NCI-H748 treated with DMSO at 0.1 percent for 48 hours (cell line): ENCODE measurements at places on chromosomes 3 and 15.

DNA sequence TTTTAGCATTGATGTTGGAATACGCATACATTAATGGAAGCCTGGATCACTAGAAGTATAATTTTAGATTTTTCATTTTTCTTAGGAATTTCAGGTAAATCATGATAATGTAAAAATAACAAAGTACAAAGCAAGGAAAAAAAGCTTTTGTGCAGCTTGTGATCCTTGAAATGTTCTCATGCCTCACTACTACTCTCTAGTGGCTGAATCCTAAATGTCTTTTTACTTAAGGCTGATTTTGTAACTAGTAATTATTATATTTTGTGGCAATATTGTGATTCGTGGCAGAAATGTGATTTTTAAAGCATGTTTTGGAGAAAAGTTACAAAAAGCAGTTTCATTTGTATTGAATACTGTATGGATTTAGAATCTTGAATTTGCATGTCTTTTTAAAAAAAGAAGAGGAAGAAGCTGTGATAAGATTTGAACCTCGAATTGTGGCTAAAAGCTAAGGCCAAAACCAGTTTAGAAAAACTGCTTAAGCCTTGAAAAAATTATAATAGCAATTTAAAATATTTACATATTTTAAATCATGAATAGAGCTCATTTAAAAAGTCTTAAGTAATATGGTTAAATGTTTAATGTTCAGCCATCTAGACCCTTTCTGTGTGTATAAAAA lies 39.0 kb downstream of the U2SURP start:
- DNase-seq, result no peak

DNA sequence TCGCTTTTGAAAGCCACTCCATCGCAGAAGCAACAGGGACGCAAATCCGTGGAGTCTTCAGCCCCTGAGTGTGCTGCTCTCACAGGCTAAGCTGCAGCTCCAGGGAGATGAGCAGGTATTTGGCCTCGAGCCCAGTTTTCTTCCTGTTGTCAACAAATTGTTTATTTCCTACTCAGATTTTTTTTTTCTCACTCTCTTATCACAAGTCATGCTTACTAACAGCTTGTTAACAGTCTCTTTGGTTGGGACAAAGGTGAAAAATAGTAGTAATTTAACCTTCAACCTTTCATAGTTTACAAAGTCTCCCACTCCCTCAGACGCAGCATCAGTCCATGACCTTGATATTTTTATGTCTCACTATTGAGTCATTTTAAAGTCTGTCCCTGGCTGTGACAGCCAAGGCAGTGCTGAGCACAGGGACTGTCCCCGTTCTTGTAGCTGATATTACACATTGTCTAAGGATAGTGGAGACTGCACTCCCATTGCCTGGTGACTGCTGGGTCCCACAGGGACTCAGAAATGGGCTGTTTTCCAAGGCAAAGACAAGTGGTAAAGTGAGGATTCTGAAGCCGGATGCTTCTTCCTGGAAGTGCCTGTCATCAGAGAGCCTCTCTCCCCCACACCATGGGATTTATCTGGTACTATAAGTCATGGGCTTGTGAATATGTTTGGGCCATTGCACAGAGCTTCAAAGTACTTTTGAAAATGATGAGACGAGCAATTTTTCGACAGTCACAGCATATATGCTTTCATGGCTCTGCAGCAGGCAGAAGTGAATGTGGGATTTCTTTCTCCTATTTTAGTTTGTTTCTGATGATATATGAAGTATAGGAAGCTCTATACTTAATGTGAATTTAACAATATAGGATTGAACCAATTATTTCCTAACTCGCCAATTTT lies 59.8 kb upstream of the UNC13C start:
- no peak for DNase-seq

DNA sequence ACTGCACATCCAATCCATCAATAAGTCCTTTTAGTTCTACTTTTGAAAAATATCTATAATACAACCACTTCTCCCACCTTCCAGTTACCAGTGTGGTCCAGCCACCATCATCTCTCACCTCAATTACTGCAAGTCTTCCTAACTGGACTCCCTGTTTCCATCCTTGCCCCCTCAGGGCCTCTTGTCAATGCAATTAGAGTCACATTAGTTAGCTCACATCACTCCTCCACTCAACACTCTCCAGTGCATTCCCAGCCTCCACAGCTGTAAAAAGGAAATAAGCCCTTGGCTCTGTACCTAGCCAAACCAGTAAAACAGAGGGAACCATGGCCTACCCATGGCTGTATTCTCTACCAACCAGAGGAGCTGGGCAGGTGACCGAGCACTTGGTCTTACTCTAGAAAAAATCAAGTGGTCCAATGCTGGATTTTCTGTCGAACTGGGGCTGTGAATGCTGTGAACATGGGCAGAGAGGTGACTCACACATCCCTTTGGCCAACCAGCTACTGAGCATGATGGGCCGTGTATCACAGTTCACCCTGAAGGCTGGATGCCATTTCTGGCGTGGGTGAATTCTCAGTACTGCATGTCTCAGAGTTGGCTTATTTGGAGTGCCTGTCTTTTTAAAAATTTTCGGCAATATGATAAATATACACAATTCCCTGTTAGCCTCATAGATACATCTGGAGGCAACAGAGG lies 62.5 kb upstream of the C15orf61 start:
- no peak for DNase-seq

DNA sequence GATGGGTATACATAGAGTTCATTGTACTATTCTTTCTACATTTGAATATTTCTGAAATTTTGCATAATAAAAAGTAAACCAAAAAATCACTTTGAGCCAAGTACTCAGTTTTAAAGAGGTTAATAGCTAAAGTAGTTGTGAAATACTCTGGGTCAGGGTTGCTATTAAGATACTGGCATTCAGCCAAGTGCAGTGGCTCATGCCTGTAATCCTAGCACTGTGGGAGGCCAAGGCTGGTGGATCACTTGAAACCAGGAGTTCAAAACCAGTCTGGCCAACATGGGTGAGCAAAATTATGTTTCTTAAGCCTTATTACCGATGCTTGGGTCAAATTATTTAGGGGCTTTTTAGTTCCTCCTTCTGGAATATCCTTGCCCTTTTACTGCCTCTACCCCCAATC lies 122.0 kb upstream of the MELTF start:
- DNase-seq, result no peak

GRCh38 chr3:161401389-161401788 lies 30.1 kb upstream of the SPTSSB start:
- no peak for DNase-seq

GRCh38 chr3:153289334-153289808 lies 127.3 kb downstream of the RAP2B start:
- no peak for DNase-seq

DNA sequence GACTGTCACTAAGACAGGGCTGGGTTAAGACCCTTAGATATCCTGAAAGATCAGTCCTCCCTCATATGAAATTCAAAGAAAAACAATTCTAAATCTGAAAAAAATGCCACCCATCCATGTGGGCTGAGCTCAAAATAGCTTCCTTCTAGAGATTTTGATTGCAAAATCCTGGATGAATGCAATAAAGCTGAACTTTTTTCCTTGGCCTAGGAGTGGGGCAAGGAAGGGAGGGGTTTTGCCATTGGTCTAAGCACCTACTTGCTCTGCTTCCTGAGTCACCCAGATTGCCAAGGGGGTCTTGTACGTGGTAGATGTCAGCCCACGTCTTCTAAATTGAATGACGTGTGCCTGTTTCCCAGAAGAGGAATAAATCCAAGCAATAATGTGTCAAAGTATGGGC lies 15.3 kb upstream of the SMAD3 start:
- no peak for DNase-seq

GRCh38 chr3:179151474-179151873 lies 3.3 kb downstream of the PIK3CA start:
- DNase-seq, result no peak

DNA sequence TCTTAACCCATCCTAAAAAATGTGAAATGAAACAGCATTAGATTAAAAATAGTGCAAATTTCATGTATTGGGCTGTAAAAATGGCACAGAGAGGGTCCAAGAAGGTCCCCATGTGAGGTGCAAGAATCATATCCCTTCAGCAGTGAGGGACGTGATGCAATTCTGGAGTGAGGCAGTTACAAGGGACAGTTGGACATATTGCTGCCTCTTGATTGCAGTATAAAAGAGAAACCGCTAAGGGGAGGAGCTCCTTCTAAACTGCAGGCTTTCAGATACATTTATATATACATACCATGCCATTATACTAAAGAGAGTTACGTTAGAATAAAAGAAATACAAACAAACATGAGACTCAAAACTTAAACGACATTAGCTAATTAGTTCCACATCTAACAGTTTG lies 304.2 kb upstream of the CTNNB1 start:
- no peak for DNase-seq

GRCh38 chr3:148227534-148227933 lies 470.2 kb upstream of the AGTR1 start:
- DNase-seq, result no peak

- DNase-seq, result peak; percentile 39
These were observed 917 bp downstream of the LNP1 start for GRCh38 chr3:100402256-100402655.

DNA sequence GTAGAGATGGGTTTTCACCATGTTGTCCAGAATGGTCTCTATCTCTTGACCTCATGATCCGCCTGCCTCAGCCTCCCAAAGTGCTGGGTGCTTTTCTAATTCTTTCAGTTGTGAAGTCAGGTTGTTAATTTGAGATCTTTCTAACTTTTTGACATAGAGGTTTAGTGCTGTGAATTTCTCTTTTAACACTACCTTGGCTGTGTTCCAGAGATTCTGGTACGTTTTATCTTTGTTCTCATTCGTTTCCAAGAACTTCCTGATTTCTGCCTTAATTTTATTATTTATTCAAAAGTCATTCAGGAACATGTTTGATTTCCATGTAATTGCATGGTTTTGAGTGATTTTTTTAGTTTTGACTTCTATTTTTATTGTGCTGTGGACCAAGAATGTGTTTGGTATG lies 63.5 kb upstream of the CCDC54 start:
- no peak for DNase-seq

DNA sequence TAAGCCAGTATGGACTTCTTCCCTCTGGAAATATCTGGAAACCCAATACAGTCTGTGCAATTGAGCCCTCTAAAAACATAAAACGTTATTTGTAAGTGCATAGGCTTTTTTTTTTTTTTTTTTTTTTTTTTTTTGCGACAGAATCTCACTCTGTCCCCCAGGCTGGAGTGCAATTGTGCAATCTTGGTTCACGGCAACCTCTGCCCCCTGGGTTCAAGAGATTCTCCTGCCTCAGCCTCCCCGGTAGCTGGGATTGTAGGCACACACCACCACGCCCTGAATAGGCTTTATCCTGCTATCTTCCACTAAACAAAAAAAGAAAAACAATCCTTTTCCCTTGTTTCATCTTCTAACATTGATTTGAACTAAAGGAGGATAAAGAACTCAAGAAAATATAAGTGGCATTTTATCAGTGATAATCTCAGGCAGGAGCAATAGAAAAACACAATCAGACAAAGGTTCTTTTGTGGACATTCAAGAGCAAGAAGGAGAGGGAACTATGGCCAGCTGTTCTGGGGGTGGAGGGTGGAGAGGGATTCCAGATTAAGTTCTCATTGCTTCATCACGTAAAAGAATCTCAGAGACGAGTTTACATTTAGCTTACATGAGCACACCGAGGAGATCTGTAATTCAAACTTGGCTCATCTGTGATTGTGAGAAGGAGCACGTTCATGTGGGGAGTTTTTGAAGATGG lies 68.6 kb downstream of the ITGB5 start:
- no peak for DNase-seq

- DNase-seq, result no peak
These were observed 5.3 kb upstream of the TTLL13 start for GRCh38 chr15:90243943-90244639.

- no peak for DNase-seq
These were observed 77.0 kb downstream of the MAGI1 start for GRCh38 chr3:65961733-65962132.

GRCh38 chr15:75832114-75832513 lies 11.1 kb upstream of the UBE2Q2 start:
- DNase-seq, result no peak

DNA sequence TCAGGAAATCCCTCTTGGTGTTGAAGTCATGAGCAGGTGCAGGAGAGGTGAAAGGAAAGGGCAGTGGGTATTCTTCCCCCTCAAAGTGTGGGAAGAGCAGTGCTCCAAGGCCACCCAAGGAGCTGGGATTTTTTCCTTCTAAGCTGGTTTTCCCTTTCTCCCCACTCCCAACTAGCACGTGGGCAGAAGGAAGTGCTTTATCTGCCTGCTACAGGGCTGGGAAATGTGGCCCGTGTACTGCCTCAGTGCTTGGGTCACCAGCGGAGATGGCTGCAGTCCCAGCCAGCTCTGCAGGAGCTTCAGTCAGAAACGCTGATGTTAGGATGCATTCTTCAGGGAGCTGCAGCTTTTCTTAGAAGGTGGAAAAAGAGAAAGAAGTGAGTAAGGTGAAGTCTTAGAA lies 99.2 kb downstream of the CACNA1D start:
- DNase-seq, result no peak

GRCh38 chr3:66269411-66269810 lies 48.6 kb downstream of the SLC25A26 start:
- DNase-seq, result no peak

DNA sequence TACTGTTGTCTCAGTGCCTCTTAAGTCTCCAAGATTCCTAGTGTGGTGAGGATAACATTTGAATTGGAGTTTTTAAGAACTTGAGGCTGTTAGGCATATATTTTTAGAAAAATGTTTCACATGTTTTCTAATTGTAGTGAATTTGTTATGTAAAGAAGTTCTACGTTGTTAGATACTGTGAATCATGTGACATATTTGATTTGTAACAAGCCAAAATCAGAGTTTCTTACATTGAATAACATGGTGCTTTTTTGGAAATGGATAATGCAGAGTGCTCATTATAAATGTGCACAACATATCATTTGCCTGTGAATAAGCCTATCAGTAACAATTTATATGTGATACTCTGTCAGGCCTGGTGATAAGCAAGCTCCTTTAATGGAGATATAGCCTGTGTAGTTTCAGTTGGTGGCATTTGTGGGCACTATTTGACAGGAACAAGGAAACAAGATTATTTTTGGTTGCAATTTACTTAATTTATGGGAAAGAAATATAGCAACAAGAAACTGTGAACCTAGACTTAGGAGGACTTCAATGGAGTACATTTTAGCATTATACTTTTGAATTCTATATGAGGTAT lies 328.8 kb downstream of the ARPP21 start:
- DNase-seq, result no peak

GRCh38 chr3:30042274-30042859 lies 564.0 kb upstream of the TGFBR2 start:
- peak; percentile 26 for DNase-seq

DNA sequence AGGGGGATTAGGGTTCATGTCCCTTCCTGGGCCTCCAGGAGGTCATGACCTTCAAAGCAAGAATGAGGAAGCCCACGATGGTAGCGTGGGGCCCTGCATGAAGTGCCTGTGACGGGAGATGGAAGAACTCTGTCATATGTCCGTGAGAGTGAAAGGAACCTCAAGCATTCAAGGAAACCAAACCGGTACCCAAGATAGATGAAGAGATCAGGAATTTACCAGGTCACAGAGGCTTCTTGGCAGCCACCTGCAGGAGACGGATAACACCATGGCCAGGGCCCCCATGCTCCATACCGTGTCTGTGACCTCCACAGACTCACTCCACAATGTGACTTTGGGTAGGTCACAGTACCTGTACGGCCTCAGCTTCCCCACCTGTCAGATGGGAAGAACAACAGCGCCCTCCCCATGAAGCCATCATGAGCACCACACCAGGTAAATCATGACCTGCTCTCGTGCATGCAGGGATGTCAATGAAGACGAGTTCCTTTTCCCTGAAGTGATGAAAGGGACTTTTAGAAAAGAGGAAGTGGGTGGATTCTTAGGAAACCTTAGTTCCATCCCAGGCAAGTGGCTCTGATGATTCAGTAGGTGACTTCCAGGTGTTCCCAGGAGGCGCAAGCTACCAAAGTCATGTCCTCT lies 23.3 kb upstream of the CYP11A1 start:
- no peak for DNase-seq
